Activated CD4-positive, alpha-beta T cell treated with anti-CD3 and anti-CD28 coated beads for 1 hour (primary cell): ENCODE measurements at places on chromosomes 7 and 10.

DNA sequence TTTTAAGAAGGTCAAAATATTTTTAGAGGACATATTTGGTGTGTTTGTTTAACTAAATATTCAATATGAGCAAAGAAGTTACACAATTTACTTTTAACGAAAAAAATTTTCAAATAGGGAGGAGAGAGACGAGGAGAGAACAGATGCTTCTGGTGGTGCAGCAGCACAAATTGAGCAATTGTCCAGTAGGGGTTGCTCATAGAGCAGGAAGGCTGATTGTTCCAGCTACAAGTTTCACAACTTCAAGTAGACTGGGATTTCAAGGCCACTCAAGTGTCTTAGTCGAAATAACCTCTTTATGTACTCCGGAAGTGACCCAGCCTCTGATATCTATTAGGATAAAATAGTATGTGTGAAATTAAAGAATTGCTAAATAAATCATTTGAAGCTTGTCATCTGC, 197.9 kb downstream of the HDAC9 start:
- DNase-seq, result no peak

GRCh38 chr7:30800785-30801252, 29.6 kb downstream of the MINDY4 start:
- no peak for DNase-seq

GRCh38 chr10:123398756-123399155, 244.6 kb downstream of the BUB3 start:
- DNase-seq, result no peak

DNA sequence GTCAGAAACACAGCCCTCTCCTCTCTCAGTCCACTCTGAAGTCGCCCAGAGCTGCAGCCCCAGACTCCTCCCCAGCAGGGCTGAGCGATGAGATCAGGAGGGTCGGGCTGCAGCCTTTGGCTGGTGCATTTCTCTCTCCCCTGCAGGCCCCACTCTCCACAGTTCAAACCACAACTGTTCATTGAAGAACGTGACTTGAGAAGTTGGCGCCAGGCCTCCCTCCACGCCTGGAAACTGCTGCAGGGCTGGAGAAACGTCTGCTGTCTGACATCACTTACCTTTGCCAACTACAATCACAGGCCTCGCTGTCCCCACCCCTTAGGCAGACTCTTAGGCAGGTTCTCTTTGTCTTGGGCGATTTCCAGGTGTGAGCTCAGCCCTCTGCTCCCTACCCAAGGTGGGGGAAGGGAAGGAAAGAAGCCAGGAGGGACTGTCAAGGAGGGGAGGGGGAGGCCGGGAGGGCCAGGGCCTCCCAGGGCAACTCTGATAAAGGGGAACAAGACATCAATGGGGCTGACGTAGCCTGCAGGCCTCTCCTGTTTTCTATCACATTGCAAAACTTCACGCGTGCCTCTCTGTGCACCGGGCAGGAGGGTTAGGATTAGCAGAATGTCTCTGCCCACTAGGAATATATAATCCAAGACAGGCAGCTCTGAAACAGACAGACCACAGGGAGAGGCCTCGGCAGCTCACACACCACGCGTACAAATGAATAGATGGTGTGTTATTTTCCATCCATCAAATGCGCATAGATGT, 32.7 kb downstream of the CALML5 start:
- no peak for DNase-seq

GRCh38 chr10:8133146-8133545, 78.7 kb downstream of the GATA3 start:
- no peak for DNase-seq

- DNase-seq, result no peak
Observed at GRCh38 chr7:115578576-115578975, 452.0 kb downstream of the TFEC start.

GRCh38 chr10:25646371-25646770, 287.7 kb upstream of the MYO3A start:
- DNase-seq, result no peak

GRCh38 chr7:107108793-107109371, 59.9 kb upstream of the HBP1 start:
- DNase-seq, result no peak

GRCh38 chr10:50395271-50395670, 144.0 kb upstream of the ASAH2 start:
- DNase-seq, result no peak

DNA sequence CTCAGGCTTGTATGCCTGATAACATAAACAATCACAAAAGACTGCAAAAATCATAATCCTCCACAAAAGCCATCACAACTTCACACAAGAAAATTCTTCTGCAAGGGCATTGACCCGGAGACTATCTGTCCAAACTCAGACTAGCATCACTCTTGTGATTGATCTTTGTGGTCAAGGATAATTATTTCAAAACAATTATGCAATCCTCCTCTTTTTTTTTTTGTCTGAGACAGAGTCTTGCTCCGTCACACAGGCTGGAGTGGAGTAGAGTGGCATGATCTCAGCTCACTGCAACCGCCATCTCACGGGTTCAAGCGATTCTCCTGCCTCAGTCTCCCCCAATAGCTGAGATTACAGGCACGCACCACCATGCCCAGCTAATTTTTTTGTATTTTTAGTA, 22.2 kb downstream of the CDNF start:
- no peak for DNase-seq

DNA sequence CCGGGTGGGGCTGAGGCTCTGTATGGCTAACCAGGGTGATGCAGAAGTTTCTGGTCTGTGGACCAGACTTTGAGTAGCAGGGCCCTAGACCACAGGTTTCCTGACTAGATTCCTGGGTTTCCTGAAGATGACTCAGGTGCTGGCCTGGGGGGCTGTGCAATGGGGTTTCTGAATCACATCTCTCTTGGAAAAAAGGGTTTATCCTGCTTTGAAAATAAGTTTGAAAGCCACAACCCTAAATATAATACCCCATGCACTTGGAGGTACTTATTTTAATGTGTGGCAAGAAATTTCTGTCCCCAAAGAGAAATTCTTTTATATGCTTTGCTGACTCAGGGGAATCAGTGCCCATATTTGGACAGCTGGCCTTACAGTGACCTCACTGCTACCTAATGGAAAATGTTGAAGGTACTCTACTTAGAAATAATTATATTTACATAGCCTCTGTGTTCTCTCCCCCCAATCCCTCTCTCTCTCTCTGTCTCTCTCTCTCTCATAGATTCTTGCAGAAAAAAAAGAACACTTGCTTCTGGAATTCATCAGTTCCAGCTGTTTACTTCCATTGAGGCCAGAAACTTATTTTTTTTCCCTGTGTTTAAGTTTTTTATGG, 184.4 kb upstream of the LYZL2 start:
- no peak for DNase-seq

- DNase-seq, result no peak
Observed at GRCh38 chr7:105794741-105795729, 81.4 kb downstream of the ATXN7L1 start.

DNA sequence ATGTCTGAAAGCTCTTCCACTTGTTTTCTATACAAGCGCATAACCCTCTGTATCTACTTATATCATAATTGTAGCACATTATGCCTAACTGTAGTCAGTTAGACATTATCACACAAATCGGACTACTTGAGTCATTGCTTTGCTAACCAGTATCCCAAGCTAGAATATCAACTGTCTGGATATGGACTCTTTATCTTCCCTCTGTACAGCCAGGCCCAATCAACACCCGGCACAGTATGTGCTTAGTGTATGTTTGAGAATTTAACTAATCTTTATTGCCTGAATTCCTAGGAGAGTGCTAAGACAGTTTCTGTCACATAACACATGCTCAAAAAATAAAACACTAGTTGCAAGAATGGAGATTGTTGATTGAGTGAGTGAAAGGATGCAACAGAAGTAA, 211.2 kb downstream of the ARL4A start:
- no peak for DNase-seq

DNA sequence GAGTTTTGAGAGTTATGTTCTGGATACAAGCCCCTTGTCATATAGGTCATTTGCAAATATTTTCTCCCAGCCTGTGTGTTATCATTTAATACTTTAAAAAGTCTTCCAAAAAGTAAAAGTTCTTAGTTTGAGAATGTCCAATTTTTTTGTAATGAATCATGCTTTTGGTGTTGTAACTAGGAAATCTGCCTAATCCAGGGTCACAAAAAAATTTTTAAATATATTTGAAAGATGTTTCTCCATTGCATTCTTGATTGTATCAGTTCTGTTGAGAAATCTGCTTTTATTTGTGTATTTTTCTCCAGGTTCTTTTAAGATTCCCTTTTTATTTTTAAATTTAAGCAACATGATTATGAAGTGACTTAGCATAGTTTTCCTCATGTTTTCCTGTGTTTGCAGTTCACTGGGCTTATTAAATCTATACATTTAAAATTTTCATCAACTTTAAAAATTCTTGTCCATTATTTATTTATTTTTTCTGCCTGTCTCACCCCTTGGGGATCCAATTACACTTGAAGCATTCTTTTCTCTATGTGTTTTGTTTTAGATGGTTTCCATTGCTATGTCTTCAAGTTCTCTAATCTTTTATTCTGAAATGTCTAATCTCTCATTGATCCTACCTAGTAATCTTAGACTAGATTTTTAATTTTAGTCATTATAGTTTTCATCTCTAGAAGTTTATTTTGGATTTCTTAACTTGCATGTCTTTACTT, 47.0 kb downstream of the CCDC71L start:
- DNase-seq, result no peak

DNA sequence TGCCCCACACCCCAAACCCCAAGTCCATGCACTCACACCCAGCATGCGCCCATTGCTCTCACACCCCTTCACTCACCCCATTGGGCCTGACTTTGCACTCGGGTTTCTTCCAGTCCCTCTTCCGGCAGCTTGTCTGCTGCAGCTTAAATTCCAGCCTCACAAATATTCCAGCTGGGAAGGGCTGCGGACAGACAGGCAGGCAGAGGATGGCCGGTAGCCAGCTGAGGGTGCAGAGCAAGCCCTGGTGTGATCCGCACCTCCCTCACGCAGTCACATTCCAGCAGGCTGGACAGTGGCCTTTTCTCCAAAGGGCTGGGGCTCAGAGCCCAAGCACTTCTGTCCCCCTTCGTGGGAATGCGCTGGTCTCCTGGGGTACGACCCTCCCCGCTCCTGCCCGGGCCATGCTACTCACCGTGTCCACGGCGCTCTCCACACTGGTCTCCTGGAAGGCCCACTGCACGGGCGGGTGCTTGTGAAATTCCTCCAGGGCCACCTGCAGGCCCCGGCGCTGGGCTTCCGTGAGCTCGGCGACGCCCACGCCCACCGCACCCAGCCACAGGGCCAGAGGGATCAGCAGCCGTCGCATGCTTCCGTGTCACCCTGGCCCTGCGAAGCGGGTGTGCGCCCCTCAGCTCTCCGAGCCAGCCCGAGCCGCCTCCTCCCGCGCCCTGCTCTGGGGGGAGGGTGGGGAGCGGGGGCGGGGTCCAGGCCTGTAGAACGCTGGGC, 1.2 kb downstream of the RARRES2 start:
- DNase-seq, result no peak

- DNase-seq, result no peak
Observed at GRCh38 chr10:33666686-33667480, 332.4 kb upstream of the NRP1 start.

GRCh38 chr7:73734619-73735527, 3.7 kb downstream of the ABHD11 start:
- peak; percentile 68 for DNase-seq

DNA sequence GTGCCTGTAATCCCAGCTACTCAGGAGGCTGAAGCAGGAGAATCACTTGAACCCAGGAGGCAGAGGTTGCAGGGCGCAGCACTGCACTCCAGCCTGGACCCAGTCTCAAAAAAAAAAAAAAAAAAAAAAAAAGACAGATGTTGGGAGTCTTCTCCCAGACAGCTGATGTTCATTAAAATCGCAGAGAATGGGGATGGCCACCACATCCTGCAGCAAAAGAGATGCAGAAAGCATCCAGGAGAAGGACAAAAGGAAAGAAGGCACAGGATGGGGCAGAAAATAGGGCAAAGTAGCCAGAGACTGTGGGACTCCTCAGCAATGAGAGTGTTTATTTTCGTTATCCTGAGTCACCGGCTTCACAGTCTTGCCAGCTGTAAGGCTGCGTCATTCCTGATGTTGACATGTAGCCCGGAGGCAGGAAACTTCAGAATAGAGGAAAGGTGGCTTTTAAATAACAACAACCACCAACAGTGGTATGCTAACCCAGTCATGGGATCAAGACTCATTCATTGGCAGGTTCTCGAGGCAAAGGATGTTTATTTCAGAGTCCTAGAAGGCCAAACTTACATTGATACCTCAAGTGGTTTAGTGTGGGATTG, 149.5 kb upstream of the SVIL start:
- DNase-seq, result no peak

DNA sequence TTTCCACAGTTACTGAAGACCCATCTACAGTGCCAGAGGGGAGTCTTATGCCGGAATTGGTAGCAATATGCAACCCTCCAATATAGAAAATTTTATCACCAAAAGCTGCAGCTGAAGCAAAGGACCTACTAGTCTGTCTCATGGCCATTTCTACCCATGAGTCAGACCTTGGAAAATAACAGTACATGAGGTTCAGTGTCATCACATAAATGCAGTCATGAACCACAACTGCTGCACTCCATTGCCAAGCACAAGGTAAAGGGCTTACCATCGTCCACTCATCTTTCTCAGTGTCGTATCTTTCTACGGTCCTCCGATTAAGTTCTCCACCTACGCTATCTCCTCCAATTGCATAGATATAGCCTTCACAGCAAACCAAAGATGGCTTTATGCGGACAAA, 21.8 kb downstream of the KBTBD2 start:
- no peak for DNase-seq

DNA sequence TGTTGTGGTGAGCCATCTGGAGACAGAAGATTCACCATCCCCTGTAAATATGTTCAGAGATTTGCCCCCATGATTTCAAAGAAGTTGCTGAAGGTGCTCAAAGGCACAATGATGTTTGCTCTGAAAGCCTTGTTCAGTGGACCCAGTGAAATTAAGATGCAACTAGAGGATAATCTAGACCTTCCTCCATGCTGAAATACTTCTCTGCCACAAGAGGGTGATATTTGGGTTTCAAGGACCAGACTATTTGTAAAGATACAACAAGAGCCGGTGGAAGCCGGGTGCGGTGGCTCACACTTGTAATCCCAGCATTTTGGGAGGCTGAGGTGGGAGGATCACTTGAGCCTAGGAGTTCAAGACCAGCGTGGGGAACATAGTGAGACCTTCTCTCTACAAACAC, 13.5 kb upstream of the MSRB2 start:
- DNase-seq, result no peak
